NCI-H1092 treated with DMSO at 0.1 percent for 48 hours (cell line): ENCODE measurements at places on chromosomes 13 and 19.

GRCh38 chr13:113351514-113352026, 12.4 kb downstream of the GRTP1 start:
- DNase-seq, result no peak

GRCh38 chr19:15871570-15871969, 26.3 kb downstream of the CYP4F2 start:
- no peak for DNase-seq

- DNase-seq, result no peak
Measured at GRCh38 chr19:46475986-46476385, 4.6 kb upstream of the PNMA8A start.

- DNase-seq, result no peak
Measured at GRCh38 chr19:19464339-19465098, 50.8 kb downstream of the TSSK6 start.

DNA sequence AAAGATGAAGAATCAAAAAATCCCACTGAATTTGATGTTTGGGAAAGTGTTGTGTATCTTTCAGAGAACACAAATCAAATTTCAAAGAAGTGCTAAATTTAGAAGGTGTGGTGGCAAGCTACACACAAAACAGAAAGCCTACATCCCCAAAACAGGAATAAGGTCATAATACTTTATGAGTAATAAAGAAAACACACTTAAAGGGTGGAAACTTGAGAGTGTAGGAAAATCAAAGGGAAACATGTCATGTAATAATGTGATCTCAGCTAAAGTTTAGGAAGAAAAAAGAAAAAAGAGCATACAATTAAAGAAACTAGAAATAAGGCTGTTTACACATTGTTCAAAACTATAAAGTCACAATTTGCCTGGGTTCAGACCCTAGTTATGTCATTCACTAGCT, 668.7 kb downstream of the PCDH17 start:
- DNase-seq, result no peak

- DNase-seq, result peak; percentile 52
Measured at GRCh38 chr13:51764184-51765141, 39.5 kb downstream of the DHRS12 start.

DNA sequence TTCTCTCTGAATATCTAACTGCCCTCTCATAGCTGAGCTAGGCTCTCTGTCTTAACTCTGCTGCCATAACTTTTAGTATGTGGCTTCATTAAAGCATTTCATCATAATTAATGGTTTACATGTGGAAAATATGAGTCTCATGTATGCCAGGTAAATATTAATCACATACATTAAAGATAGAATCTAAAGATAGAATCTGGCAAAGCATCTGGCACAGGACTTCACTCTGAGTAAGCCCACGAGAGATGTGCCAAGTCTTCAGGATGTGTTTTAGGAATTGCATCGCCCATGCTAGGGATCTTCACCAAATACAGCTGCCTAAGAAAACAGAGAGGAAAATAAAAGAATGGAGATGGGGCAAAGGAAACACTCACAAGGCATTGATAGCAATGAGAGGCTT, 285.8 kb downstream of the DIAPH3 start:
- no peak for DNase-seq

DNA sequence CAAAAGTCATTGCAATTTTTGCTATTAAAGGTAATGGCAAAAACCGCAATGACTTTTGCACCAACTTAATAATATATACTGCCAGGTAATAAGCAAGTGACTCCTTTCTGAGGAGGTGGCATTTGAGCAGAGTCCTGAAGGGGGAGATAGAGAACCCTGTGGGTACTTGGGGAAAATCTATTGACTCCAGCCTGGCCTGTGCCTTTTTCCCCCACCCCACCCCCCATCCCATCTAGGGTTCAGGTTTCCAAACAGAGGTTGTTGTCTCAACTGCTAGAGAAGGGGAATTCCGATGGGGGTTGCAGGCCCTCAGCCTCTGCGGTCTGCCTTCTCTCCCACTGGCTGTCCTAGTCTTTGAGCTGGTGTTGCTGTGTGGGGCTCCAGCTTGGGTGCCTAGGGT, 11.5 kb downstream of the S1PR2 start:
- no peak for DNase-seq

DNA sequence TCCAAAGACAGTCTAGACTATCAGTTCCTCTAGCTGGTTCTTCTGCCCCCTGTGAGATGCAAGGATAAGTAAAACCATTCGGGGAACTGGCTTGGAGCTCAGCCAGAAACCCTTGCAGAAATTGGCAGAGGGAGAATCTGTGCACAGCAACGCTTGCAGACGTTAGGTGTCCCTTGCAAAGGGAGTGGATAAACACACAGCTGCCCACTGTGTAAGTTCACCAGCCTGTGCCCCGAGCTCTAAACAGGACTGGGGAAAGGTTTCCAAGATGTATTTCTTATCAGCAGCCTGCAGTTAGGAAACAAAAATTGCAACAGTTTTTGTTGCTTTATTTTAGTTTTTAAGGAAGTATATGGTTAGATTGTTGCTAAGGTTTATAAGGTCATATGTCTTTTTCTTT, 19.0 kb upstream of the ADGRE1 start:
- DNase-seq, result no peak

GRCh38 chr19:36915992-36916830, at the start of the genes ZNF568 and ZNF829:
Gene ZNF568 (plus strand): TSS chr19:36916332. CDS start chr19:36922771, 6,439 bp downstream.
Gene ZNF829 (minus strand): TSS chr19:36916291. CDS start chr19:36915167, 1,124 bp downstream.
- peak; percentile 84 for DNase-seq

- DNase-seq, result no peak
Measured at GRCh38 chr19:56321989-56322440, 7.4 kb upstream of the ZSCAN5A start.

- DNase-seq, result no peak
Measured at GRCh38 chr13:102273111-102273510, 128.7 kb downstream of the FGF14 start.

- DNase-seq, result no peak
Measured at GRCh38 chr19:55289117-55289796, 5.5 kb downstream of the BRSK1 start.

- no peak for DNase-seq
Measured at GRCh38 chr19:48094129-48094854, 16.3 kb downstream of the PLA2G4C start.
